ENCODE measurements at places on chromosomes 16 and 17.

- no peak for DNase-seq
Measured at GRCh38 chr16:30794634-30795033, 7.6 kb upstream of the ZNF629 start.

DNA sequence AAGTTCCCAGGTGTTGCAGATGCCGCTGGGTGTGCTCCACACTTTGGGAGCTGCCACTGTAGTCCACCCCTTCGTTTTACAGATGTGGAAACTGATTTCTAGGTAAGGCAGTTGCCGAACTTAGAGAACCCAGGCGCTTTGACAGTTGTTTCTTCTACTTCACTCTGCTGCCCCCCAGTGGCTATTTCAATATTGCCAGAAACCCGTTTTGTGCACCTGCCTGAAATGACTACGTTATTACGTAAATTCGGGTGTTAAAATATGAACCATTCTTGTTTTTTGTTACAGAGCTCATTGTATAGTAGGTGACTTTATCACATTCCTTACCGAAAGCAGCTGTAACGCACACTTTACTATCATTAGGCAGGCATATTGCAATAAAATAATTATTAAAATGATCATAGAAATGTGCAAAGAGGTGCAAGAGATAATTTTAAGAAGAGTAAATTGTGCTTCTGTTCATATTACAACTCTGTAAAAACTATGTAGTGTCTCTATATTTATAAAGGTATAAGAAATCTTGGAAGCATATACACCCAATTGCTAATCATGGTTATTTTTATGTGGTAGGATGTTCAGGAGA is 44.9 kb downstream of the OTOA start:
- DNase-seq: peak; percentile 46

GRCh38 chr16:67719048-67719777 is at the start of gene GFOD2:
Gene GFOD2, minus strand, starts transcription at chr16:67719316. Its CDS starts 33,601 bp downstream, at chr16:67685715.
- peak; percentile 87 for DNase-seq

DNA sequence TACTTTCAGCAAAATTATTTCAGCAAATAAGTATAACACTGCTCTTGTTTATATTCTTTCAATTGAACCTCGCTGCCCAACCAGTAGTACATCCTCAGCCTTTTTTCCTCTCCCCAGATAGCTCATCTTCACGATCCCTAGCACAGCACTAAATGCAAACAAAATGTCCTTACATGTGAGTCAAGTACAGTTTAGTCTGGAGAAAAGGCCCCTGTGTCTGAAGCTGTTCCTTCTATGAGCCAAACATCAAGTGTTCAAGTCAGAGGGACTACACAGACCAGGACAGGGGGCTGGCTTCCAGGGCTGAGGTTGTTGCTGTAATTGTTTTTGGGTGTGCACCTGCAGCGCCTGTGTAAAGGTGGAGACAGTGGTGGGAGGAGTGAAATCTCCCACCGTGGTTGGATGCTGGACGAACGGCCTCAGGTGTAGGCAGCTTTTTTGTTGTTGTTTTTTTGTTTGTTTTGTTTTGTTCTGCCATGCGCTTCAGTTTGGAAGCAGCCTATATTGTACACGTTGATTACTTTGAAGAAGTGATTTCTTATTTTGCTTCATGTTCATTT is 147.1 kb downstream of the PRKCA start:
- DNase-seq: no peak

GRCh38 chr16:85861095-85861825 is 37.7 kb upstream of the IRF8 start:
- no peak for DNase-seq

GRCh38 chr17:74677558-74678466 is 34.9 kb downstream of the CD300LF start:
- peak; percentile 3 for DNase-seq

- DNase-seq: no peak
Measured at GRCh38 chr16:7638306-7638705, 305.7 kb downstream of the RBFOX1 start.

DNA sequence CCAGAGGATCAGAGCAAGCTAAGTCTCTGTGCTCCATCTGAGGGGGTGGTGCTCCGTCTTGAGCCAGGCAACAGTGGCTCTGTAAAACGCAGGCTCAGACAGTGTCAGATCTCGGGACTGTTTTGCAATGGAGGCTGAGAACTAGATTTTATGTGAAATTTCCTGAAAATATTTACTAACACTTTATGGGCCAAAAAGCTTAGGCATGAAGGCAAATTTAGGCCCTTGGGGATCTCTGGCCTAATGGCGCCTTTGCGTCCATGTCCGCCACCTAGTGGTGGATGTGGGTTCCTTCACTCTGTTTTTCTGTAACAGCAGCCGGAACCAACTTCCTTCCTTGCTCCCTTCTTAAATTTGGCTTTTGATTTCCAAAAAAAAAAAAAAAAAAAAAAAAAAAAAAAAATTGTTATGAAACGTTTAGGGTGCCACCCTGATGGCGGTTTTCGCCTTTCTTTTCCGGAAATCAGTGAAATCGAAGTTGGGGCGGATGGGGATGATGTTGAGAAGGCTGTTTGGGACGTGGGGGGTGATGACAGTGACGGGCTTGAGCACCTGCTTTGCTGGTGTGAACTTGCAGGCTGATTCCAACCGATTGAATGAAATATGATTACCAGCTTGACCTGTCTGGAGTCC is 14.0 kb upstream of the ELAC2 start:
- peak; percentile 45 for DNase-seq

- DNase-seq: peak; percentile 25
Measured at GRCh38 chr16:59021751-59022150, 287.6 kb upstream of the GOT2 start.

GRCh38 chr16:80604600-80605355 is 64.0 kb downstream of the DYNLRB2 start:
- no peak for DNase-seq

- no peak for DNase-seq
Measured at GRCh38 chr16:79415983-79416640, 184.4 kb downstream of the MAF start.

GRCh38 chr16:68289202-68289601 is 21.5 kb downstream of the SLC7A6OS start:
- DNase-seq: no peak

DNA sequence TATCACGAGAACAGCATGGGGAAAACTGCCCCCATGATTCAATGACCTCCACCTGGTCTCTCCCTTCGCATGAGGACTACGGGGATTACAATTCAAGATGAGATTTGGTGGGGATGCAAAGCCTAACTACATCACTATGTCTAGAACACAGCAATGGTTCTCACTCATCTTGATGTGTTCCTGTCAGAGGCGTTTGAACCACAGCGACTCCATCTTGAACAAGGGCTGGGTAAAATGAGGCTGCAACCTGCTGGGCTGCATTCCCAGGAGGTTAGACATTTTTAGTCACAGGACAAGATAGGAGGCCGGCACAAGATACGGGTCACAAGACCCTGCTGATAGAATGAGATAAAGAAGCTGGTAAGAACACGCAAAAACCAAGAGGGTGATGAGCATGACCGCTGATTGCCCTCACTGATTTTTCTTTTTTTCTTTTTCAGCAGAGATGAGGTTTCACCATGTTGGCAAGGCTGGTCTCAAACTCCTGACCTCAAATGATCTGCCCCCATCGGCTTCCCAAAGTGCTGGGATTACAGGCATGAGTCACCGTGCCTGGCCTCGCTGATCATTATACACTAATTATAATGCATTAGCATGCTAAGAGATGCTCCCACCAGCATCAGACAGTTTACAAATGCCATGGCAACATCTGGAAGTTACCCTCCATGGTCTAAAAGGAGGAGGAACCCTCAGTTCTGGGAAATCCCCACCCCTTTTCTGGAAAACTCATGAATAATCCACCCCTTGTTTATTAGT is 3.0 kb upstream of the PPY start:
- peak; percentile 20 for DNase-seq

GRCh38 chr17:80363518-80364090 is 51.4 kb upstream of the ENDOV start:
- DNase-seq: no peak

- DNase-seq: peak; percentile 76
Measured at GRCh38 chr17:32912218-32912897, 15.6 kb upstream of the TMEM98 start.

- peak; percentile 40 for DNase-seq
Measured at GRCh38 chr17:46811978-46812583, 6.4 kb downstream of the WNT3 start.

- DNase-seq: no peak
Measured at GRCh38 chr16:54430491-54431030, 144.0 kb upstream of the IRX3 start.

GRCh38 chr16:48047241-48047640 is 108.6 kb downstream of the ABCC12 start:
- DNase-seq: no peak

DNA sequence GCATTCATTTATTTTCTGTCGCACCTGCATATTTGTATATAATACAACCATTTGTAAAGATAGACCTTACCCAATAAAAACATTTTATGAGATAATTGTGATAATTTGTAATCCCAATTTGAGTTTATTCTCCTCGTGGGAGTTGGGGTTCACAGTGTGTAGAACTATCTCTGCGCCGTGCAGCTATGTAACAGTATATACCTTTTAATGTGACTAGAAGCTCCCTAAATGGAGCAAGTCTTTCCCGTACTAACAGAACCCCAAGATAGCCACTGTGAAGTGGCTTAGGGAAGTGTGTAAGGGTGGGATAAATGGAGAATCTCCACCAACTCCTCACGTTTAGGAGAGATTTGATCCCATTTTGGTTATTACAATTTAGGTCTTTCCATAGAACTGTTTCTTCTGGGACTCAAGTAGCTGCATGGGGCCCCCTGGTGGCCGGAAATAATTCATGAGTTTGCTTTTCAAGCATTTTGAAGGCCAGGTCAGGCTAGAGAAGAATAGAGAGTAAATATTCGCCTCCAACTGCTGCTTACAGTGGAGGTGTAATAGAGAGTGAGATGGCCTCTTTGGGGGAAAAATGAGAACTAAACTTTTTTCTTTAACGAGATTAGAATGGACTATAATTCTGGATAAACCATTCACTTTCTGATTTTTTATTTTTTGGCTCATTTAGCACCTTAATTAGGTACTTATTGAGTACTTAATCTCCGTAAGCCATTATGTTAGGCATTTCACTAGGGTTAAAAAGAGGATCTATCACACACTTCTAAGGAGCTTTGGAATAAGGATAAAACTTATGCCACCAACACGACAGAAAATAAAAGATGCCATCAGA is 4.5 kb downstream of the TMEM100 start:
- DNase-seq: peak; percentile 45

DNA sequence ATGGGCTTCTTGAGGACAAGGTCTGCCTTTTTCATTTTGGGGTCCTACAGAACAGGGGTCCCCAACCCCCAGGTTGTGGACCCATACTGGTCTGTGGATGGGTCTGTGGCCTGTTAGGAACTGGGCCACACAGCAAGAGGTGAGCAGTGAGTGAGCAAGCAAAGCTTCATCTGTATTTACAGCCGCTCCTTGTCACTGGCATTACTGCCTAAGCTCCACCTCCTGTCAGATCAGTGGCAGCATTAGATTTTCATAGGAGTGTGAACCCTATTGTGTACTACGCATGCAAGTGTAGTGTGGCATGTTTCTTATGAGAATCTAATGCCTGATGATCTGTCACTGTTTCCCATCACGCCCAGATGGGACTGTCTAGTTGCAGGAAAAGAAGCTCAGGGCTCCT is 33.9 kb downstream of the ERN1 start:
- DNase-seq: no peak

DNA sequence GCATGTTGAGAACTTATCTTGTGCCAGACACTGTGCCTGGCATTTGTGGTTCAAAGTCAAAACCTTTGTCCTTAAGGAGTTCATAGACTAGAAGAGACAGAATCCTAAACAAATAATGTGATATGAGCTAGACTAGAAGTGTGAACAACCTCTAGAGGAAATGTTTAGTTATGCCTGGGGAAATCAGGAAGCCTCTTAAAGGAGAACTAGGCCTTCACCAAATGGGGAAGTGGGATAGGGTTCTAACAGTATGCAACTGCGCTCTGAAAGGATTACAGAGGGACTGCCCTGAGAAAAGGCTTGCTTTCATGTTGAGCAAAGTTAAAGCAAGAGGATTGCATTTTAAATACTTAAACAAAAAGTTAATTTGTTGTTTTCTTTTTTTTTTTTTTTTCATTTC is 4.9 kb downstream of the RUNDC1 start:
- DNase-seq: no peak

DNA sequence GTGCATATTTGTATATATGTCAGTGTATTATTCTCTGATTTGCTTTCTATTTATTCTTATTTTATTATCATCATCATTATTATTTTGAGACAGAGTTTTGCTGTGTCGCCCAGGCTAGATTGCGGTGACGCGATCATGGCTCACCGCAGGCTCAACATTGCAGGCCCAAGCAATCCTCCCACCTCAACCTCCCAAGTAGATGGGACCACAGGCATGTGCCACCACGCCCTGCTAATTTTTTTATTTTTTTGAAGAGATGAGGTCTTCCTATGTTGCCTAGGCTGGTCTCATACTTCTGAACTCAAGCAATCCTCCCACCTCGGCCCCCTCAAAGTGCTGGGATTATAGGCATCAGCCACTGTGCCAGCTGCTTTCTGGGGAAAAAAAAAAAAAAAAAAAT is 8.4 kb upstream of the ARHGAP17 start:
- no peak for DNase-seq

GRCh38 chr16:67187175-67187890 is 2.6 kb downstream of the EXOC3L1 start:
- no peak for DNase-seq

DNA sequence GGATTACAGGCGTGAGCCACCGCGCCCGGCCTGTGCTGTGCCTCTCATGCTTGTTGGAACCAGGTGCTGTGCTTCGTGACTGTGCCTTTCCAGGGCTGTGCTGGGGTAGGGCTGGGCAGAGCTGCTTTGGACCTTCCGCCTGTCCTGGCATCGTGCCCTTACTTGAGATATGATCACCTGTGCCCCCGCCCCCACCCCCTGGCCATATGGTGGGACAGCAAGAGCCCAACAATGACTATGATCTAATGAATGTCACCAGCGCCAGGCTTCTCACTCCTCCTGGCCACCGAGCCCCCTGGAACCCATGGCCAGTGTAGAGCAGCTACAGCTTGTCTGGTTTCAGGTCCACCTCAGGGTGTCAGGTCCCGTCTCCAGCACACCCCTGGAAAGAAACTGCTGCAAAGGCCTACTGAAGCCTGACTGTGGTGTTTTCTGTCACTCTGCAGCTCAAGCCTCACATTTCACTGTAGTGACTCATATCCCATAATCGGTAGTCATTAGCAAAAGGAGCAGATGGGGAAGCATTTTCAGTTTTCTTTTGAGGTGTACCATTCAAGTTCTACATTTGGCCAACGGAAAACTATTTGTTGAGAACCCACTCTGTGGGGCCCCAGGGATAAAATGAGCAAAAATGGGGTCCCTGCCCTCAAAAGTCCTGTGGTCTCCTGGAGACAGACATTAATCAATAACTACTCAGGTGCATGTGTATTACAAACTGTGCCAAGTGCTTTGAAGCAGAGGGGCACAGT is 22.1 kb downstream of the FCSK start:
- peak; percentile 66 for DNase-seq

- peak; percentile 81 for DNase-seq
Measured at GRCh38 chr17:58525239-58525638, 10.8 kb upstream of the MTMR4 start.

GRCh38 chr16:70743791-70744190 is 57.2 kb downstream of the VAC14 start:
- no peak for DNase-seq

DNA sequence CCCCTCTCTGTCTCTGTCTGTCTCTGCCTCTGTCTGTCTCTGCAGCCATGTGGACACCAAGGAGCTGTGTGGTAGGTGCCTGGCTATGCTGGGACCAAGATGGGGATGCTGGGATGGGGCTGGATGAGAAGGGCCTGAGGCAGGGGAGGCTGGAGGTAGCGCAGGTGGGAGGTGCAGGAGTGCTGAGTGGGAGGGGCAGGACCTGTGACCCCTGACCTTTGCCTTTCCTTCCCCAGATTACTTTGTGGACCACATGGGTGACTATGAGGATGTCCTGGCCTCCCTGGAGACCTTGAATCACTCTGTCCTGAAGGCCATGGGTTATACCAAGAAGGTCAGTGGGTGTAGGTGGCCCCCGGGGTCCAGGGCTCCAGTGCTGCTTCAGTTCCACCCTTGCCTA is 12.8 kb downstream of the NECAB2 start:
- DNase-seq: no peak

All from HCEC 1CT (cell line).